ENCODE measurements at places on chromosomes 12 and 14.

DNA sequence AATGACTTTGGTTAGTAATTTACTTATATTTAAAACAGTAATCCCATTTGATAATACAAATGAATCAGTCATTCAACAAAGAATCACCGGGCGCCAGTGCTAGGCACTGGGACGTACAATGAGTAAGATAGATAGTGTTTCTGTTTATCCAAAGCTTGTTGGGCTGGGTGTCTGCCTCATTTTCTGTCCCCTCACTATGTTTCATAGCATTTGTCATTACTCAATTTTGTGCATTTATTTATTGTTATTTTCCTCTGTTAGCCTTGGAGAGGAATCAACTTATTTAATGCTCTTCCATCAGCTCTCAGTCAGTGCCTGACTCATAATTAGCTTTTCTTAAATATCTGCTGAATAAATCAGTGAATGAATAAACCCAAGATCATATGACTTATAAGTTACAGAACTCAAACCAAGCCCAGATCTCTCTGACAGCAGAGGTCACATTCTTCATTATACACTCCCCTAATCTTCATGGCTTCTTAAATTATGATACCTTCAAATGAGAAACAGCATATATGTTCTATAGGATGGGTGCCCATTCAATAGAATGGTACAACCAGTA, 86.2 kb downstream of the TSPAN8 start:
- DNase-seq = no peak

DNA sequence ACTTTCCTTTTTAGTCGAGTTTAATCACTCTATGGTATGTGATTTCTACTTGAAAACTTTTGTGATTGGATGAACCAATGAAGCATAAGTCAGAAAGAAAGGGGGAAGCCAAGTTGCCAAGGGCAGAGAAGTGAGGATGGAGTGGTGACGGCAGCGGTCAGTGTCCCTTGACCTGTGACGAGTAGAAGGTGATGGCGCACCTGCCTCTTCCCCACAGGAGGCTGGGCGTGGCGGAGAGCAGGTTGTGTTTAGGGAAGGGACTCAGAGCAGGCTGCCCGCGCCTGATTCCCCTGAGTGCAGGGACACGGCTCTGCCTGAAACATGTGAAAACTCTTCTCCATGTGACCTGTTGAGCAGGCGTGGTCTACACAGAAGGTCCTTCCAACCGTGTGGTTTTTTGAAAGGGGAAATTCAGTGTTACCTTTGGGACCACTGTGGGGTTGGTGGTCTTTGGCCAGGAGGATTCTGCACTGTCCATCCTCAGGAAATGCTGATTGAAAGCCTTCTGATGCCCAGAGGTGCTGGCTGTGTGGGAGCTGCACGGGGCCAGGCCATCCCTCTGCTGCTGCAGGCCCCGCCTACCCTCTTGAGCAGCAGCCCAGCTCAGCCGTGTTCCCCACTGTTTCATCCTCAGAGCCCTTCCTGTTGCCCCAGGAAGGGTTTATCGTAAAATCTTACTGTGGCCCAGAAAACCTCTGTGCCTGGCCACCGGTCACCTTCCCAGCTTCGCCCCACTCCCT, 23.5 kb upstream of the AMN start:
- no peak for DNase-seq

DNA sequence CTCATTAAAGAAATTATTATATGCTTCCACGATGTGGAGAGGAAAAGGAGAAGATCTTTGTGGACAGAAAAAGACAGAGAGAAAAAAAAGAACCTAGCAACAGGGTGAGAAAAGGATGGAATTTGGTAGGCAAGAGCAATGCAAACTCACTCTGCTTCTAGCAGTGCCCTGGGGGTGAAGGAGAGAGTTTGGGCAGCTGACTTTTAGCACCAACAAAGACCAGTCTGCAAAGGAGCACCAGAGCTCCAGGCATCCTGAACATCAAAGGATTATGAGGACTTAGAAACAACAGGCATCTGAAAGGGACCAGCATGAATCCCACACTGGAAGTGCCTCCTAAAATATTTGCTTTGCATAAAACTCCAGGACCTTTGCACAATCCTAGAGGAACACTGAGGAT, 32.8 kb upstream of the RERG start:
- no peak for DNase-seq

DNA sequence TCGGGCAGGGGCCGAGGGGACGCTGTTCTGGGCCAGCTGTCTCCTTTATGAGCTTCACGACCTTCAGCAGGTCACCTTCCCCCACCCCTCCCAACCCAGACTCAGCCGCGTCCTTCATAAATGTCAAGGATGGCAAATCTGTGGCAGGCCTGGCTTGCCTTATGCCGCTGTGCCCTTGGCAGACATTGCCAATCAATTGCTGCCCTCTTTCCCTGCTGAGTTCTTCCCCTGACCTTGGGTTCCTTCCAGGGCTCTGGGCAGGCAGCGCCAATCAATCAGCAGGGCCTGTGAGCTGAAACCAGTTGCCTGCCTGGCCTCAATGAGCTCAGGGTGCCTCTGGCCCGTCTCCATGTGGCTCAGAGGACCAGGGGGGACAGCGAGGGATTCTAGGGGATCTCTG, 7.7 kb downstream of the FAM222A start:
- no peak for DNase-seq

DNA sequence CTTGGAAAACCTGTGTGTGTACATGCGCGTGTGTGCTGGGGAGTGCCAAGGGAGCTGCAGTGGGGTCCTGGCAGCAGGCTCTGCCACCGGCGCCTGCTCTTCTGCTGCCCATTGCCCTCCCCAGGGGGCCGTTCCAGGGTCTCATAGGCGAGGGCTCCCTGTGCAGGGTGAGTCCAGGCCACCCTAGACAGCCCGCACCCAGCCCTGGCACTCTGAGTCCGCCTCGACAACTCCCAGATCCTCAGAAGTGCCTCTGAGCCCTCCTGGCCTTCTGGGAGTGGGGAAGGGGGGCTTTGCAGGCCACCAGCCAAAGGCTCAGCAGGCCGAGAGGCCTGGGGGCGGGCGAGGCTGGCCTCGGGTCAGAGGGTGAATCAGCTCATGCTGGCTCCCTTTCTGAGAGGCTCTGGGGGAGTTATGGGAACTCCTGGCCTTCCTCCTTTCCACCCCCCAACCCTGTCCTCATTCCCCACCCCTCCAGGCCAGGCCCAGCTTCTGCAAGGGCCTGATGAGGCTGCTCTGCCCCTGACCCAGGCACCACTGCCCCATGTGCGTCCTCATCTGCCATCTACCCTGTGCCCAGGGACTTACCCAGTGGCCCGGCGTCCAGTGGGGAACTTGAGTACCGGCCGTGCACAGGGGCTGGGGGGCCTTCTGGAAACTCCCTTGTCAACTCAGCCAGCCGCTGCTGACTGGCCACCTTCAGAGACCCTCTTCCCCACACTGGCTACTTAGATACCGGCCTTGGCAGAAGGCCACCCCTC, 2.1 kb upstream of the TEDC1 start:
- no peak for DNase-seq

- DNase-seq = no peak
Observed at GRCh38 chr12:116144384-116144783, 133.1 kb downstream of the MED13L start.

- DNase-seq = no peak
Observed at GRCh38 chr12:8577879-8578278, 34.8 kb downstream of the AICDA start.

DNA sequence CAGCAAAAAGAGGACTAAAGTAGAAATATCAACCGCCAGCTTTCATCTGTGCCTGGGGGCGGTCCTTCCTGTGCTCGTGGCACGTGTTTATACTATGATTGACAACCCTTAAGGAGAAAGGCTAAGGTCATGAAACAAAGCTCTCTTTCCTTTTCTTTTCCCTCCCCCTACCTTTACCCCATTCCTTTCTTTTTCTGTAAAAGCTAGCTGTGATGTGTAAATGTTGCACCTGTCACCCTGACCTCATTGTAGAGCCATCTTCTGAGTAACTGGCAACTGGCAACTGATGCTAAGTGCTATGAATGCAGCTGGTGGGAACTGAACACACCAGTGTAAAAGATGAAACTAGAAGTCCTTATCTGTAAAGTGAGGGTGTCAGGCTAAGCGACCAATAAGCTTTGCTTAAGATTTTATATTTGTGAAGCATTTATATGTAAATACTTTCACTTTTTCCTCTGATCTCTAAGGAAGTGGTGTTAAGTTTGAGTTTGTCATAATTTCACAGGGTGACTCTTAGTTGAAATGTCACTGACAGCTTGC, 102.8 kb upstream of the BCAT1 start:
- no peak for DNase-seq

DNA sequence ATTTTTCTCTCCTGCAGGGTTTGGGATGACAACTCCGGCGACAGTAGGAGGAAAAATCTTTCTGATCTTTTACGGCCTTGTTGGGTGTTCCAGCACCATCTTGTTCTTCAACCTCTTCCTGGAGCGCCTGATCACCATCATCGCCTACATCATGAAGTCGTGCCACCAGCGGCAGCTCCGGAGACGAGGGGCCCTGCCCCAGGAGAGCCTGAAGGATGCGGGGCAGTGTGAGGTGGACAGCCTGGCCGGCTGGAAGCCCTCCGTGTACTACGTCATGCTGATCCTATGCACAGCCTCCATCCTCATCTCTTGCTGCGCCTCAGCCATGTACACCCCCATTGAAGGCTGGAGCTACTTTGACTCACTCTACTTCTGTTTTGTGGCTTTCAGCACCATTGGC, 72.3 kb upstream of the PSMC1 start:
- DNase-seq = no peak

DNA sequence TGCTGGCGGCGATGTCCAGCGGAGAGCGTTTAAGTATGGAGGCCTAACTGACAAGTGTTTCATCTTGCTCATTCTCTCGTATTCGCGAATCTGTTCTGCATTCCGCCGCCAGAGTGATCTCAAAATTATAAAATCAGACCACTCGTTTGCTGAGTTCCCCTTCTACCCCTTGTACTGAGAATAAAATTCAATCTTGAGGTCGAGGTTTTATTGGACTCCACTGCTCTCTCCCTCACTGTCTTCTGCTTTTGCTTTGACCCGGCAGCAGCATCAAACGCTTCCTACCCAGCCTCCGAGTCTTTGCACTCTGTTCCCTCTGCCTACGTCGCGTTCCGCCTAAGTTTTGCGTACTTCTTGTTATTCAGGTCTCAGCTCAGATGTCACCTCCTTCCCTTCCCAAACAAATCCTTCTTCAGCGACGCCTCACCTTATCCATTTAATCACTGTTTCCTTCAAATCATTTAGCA, 462 bp downstream of the KNTC1 start:
- DNase-seq = no peak
